ENCODE measurements at places on chromosomes 12 and 14.

- no peak for DNase-seq
Measured at GRCh38 chr14:60273956-60274355, 24.9 kb downstream of the PPM1A start.

GRCh38 chr12:16187660-16188059, 89.8 kb downstream of the SLC15A5 start:
- DNase-seq: no peak

DNA sequence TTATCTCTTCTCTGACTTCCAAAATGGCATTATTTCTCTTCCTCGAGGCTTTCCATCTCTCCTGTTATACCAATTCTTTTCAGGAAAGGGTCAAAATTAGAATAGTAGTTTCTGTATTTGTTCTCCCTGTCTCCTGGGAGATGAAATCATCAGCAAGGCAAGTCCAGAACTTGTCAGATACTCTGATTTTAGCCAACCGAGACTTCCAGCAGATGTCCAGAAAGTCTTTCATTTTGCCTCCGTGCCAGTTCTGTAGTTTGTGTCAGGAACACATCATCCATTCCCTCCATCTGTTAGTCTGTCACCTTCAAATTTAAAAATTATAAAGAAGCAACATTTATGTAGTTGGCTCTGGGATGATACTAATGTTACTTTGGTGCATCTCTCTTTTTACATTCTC, 275.7 kb downstream of the CCDC59 start:
- DNase-seq: no peak

DNA sequence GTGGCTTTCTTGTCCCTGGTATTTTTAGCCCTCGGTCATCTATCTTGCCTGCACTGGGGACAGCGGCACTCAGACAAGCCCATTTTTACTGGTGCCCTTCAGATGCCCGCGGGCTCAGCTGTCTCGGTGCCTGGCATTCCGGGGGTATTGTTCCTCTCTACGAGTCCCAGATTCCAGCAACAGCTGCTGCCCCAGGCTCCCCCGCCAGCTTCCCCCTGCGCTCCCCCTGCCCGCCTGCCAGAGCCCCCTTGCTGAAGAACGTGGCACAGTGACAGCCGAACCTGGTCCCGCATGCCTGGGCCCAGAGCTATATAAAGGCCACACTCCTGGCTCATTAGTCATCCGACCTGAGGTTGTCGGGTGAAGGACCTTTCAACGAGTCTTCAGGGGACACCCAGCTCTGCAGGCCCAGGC, 10.9 kb upstream of the MYL2 start:
- no peak for DNase-seq

DNA sequence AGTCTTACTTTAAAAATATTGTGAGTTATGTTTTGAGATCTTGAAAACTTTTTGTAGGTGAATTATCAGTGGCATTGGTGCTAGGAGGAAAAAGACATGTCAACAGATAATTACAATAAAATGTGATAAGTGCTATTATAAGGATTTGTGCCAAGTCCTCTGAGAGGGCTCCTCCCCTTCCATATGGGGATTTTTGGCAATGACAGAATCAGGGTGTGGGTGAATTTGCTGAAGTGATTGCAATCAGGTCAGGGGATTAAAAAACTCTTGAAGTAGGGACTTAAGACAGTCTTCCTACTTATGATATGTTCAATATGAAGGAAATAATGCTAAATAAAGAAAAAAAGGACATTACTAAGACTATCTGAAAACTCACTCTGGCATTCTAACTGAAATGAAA, 122.5 kb downstream of the SLC15A5 start:
- no peak for DNase-seq

- DNase-seq: no peak
Measured at GRCh38 chr12:98807187-98807586, 162.1 kb downstream of the APAF1 start.

DNA sequence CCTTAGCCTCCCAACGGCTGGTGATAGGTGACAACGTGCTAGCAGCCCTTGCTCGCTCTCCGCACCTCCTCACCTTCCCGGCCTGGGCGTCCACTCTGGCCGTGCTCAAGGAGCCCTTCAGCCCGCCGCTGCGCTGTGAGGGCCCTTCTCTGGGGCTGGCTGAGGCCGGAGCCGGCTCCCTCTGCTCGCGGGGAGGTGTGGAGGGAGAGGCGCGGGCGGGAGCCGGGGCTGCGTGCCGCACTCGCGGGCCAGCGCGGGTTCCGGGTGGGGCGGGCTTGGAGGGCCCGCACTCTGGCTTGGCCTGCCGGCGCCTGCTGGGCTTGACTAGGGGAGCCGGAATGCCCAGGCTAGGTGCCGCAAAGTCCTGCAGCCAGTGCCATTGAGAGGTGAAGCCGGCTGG, 131.1 kb downstream of the CCER1 start:
- DNase-seq: no peak

DNA sequence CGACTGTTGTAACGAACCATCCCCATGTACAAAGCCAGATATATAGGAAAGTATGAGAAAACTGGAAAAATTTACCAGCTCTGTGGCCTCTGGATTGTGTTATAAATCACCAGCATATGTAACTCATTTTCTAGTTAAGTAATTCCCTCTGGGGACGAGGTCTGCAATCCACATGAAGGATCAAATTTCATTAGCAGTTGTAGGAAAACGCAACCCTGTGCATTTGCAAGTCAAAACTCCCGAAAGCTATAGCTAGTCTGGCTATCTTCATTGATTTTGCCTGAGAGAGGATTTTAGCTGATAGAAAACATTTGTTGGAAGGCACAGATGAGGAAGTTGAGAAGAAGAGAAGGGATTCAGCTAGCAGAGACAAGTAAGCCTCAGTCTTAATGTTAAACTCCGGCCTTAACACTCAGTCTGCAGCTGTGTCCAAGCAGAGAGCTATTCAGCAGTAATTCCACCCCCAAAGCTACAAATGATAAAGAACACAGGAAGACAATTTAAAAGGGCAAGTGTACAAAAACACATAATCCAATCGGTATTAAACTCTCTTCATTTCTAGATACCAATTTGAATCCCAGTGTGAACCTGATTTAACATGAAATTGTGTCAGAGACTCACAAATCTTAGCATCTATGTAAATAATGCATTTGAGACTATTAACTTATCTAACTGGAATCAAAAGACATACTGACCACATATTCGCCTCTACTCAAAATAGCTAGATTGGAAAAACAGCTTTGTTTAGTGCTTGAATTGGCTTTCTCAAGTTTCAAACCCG, 54.2 kb upstream of the CERS5 start:
- DNase-seq: no peak

DNA sequence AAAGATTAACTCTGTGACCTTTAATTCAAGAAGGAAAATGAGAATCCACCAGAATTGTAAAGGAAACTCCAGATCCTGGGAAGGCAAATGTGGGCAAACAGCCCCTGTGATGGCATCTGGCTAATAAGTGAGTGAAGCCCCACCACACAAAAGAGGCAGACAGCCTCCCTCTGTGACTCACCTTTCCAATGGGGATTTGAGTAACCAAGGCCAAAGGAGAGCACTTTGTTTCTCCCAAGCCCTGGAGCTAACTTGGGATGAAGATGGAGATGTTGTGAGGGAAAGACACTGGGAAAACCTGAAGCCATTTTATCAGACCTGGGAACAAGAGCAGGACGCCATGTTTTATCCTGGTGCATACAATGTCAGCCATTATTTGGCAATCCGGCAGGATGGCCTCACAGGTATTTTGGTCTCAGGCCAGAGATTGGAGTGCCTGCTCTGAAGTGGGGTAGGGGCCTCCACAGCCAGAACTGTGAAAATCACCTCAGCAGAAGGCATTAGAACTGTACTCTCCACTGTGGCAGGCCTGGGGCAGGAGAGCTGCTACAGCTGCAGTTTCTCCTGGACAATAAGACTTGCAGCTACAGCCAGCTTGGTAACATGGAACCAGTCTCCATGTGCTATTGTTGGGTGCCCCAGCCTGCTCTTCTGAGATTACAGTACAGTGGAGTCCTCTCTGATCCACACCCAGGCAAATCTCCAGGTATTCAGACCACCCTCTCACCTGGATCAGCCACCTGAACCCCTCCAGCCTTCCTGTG, 96.6 kb upstream of the PCED1B start:
- DNase-seq: no peak

GRCh38 chr12:49061157-49061650, 610 bp upstream of the KMT2D start:
- DNase-seq: no peak

GRCh38 chr12:123269395-123269892, 2.2 kb downstream of the CDK2AP1 start:
- DNase-seq: no peak

DNA sequence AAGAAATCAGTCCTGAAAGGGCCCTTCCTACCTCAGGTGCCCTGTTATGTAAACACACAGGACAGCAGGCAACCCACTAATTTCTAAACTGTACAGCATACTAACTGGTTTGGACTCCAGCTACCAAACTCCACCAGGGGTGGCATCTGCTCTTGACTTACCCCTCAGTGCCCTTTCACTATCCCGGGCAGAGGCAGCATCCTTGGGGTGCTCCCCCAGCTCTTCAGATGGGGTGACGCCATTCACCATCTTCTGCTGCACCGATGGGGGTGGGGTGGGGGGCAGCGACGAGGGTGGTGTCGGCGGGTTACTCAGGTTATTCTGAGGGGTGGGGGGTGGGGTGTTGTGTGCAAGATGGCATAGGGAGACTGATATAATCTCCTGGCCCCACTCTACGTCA, 11.5 kb upstream of the PRKAG1 start:
- no peak for DNase-seq

GRCh38 chr14:65361920-65362319, 50.6 kb upstream of the FUT8 start:
- no peak for DNase-seq

DNA sequence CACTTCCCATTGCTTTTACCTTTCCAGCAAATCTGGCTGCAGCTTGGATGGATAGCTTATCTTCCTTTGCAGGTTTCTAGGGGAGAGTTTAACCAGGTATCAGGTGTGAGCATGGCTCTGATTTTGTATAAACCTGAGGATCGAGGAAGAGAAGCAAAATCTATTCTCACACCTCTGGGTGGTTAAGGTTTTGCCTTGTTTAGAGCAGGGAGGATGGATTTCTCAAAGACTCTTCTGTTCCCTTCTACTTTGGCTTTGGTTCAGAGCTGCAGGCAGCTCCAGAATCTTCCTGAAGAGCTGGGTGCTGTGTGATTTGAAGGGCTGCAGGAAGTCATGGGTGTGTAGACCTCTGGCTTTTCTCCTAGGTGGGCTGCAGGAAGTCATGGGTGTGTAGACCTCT, 1.7 kb downstream of the JDP2 start:
- no peak for DNase-seq

DNA sequence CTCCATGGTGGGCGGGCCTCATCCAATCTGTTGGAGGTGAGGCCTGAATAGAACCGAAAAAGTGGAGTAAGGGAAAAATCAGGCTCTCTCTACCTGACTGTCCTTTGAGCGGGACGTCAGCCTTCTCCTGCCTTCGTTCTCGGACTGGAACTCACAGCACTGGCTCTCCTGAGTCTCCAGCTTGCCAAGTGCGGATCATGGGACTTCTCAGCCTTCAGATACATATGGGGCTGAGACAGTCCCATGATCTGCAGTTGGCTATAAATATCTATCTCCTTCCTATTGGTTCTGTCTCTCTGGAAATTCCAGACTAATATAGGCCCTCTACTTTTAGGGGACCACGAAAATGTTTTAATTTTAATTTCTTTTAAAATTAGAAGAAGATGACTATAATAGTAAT, 29.7 kb upstream of the PLEK2 start:
- no peak for DNase-seq

DNA sequence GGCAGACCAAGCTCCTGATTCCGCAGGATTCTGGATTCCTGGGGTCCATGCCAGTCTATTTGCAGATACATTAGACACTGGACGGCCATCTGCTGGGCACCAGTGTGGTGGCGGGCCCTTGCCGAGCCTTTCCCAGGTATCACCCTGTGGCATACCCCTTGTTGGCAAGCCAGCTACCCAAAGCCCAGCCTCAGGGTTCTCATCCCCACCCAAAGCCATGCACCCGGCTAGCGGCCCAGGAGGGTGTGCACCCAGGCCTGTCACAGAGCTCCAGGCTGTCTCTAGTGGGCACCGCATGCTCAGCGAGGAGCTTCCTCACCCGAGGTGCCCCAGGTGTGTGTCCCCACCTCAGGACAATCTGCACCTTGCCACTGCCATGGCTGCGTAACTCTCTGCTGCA, 13.7 kb downstream of the MMAB start:
- no peak for DNase-seq

- DNase-seq: no peak
Measured at GRCh38 chr14:95490138-95490509, 26.3 kb downstream of the SYNE3 start.

GRCh38 chr12:69738351-69739286, at the start of gene RAB3IP:
Gene RAB3IP, plus strand, starts transcription at chr12:69738860. Its CDS starts 16,549 bp downstream, at chr12:69755409.
- peak; percentile 88 for DNase-seq

DNA sequence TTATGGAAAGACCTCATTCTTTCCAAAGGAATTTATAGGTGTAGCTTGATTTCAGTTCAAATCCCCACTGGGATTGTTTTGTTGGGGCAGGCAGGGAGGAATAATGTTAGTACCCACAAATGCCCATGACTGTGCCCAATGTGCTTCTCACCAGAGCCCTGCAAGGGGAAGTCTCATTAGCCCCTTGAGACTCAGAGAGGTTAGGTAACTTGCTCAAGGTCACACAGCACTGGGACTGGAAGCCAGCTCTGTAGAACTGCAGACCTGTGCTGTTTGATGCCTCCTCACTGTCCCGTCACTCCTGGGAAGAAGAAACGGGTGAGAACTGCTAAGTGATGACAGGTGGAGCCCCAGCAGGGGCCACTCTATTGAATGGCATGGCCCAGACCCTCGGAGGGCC, 8.9 kb downstream of the ANKRD9 start:
- no peak for DNase-seq

- DNase-seq: no peak
Measured at GRCh38 chr14:84579292-84579691, 950.7 kb upstream of the FLRT2 start.

DNA sequence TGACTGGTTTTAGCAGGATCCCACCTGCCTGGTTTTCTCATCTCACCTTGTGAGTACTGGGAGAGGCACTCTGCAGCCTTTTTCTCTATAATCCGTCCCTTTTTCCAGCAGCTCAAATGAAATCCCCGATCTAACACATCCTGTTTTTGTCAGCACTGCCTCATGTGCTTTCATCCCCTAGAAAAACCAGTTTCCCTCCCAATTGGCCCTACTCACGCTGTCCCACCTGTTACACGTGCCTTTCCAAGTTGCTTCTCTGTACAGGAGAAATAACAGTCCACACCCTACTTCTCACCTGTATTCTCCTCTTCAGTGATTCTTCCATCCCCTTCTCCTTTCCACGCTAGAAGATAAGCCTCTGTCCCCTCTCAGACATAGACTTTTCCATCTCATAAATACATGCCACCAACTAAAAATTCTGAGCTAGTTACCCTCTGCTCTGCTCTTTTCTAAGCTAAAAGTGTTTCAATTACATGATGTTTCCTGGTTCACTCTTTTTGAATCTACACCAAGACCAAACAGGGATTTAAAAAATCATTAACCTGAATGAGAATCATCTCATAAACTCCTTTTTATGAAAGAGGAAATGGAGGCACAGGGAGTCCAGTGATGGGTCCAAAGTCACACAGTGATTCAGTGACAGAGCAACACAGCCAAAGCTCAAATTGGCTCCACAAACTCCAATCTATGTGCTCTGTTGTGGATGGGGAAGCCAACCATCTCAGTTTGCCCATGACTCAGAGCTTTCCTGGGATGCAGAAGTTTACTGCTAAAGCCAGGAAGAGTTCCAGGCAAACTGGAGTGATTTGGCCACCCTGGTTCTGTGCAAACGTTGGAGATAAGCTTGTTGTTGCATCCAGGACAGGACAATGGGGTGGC, 240.0 kb upstream of the TMEM132C start:
- no peak for DNase-seq

GRCh38 chr12:86117711-86118110, 138.5 kb downstream of the MGAT4C start:
- no peak for DNase-seq

Data from stimulated activated CD8-positive, alpha-beta memory T cell treated with anti-CD3 and anti-CD28 coated beads, Interleukin-7, amount 100 ng/mL, for 1 hour (primary cell).